ENCODE measurements at places on chromosomes 2 and 18.

GRCh38 chr2:47516360-47517104, 113.6 kb downstream of the MSH2 start:
- no peak for ATAC-seq

DNA sequence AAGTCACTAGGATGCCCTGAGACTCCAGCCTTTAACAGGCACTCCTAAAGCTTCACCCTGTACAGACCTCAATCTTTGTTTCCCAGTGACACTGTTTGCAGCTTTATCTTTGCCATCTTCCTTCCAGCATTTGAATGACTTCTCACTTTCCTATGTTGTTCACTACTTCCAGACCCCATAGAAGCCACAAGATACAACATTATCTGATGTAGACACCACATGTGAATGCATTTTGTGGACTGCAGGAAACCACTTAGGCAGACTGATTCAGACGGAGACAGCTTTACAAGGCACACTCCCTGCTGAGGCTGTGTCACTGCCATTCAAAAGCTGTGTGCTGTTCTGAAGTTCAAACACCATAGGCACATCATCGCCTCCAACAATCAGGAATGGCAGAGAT, 67.3 kb upstream of the SPATS2L start:
- peak; percentile 34 for ATAC-seq

DNA sequence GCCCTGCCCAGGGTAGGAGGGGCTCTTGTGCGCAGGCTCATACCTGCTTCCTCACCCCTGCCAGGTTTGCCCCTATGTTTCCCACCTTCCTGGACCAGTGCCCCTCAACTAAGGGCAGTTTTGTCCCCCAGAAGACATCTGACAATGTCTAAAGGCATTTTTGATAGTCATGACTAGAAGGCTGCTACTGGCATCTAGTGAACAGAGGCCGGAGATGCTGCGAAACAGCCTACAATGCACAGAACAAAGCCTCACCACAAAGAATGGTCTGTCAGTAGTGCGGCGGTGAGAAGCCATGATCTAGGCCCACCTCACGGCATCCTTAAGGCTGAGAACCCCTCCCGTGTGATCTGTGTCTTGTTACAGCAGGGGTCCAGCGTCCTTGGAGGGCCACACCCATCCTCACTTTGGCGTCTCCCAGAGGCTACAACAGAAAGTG, 96.0 kb downstream of the TMEM17 start:
- peak; percentile 29 for ATAC-seq

- no peak for ATAC-seq
Observed at GRCh38 chr18:39057423-39058064, 1491.9 kb upstream of the CELF4 start.

GRCh38 chr18:35415511-35416073, 38.5 kb upstream of the ZNF396 start:
- ATAC-seq = no peak

- ATAC-seq = no peak
Observed at GRCh38 chr18:65287652-65288051, 463.2 kb upstream of the CDH7 start.

DNA sequence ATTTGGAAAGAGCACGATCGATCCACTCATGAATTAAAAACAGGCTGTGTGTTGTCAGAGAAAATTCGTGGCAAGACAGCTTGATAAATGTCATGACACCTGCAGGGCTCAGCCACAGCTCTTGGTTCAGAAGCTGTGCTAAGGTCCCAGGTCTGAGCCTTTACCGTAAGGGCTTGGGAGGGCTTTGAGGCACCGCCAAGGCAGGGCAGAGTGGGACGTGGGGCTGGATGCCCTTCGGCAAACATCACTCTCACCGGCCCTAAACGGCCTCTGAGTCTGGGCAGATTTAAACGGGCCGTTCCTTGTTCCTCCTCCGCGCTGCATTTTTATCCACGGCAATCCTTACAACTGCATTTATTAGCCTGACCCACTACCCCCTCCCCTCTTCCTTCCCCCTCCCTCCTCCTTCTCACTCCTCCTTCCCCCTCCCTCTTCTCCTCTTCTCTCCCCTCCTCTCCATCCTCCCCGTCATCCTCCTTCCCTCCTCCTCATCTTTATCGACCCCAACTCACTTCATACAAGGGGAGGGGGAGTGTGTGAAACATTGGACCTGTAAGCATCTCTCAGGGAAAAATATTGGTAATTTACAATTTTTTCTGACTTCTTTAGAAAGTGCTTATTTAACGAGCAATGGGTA, 33.9 kb downstream of the MBP start:
- no peak for ATAC-seq

DNA sequence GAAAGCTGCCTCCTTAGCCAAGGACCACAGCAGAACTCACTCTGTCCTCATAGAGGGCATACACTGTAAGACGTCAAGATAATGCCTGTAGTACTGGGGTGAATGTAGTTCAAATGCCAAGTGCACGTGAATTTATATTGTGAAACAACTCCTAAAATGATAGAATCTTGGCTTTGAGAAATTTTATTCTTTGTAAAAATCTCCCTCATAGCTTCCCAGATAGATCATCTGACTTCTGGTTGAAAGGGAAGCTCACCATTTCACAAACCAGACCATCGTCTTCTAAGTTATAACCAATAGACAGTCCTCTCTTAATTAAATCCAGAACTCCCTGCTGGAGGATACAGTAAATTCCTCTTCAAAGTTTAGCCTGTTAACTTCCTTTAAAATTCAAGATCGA, 110.9 kb upstream of the MSTN start:
- ATAC-seq = no peak

GRCh38 chr2:235021752-235022151, 69.9 kb downstream of the SH3BP4 start:
- peak; percentile 63 for ATAC-seq

DNA sequence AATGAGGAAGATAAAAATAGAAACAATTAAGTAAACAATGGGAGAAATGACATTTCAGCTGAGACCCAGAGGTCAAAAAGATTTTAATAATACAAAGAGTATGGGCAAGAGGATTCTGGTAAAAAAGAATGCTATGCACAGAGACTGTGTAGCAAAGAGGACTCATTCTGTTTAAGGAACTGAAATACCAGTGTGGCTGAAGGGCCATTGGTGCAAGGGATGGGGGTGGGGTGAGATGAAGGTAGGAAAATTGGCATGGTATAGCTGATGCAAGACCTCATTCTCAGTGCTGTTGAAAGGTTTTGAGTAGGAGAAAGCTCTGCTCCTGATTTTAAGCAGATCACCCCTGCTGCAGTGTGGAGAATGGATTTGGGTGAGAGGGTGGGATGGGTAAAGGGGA, 10.8 kb downstream of the GALNT1 start:
- ATAC-seq = no peak

- ATAC-seq = no peak
Observed at GRCh38 chr2:28339516-28340175, 53.0 kb upstream of the FOSL2 start.

- peak; percentile 56 for ATAC-seq
Observed at GRCh38 chr2:42755191-42755880, 8.6 kb downstream of the OXER1 start.

DNA sequence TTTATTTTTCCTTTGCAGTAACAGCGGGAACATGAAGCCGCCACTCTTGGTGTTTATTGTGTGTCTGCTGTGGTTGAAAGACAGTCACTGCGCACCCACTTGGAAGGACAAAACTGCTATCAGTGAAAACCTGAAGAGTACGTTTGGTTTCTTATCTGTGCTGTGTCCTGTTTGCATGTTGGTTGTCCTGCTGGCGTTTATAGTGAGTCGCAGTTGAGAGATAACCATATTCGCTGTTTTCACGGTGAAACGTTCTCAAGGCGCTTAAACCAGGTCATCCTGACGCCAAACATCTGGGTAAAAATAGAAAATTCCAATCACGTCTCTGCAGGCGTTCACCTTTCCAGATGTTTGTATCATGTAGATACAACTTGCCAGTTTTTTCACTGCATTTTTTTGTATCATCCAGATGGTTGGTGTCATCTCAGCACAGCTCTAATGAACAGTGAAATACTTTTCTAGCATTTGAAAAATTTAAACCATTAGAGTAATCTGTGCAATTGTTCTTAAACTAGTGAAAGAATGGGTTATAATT, 21.2 kb downstream of the CLUL1 start:
- ATAC-seq = no peak

DNA sequence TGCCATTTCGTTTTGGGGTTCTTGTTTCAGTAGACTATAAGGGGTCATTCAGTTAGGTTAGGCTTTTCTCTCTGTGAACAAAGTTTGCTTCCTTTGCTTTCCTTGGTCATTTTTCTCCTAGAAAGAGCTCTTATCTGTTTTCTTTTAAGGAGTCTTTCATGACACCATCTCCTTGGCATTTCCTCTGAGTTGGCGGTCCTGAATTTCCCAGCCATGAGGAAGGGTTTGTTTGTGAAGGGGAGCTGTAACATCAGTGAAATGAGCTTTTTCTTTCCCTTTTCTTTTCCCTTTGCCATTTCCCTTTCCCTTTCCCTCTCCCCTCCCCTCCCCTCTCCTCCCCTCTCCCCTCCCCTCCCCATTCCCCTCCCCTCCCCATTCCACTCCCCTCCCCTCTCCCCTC, 61.7 kb downstream of the MAP4K4 start:
- peak; percentile 86 for ATAC-seq

GRCh38 chr2:16495509-16496208, 170.0 kb downstream of the CYRIA start:
- no peak for ATAC-seq

DNA sequence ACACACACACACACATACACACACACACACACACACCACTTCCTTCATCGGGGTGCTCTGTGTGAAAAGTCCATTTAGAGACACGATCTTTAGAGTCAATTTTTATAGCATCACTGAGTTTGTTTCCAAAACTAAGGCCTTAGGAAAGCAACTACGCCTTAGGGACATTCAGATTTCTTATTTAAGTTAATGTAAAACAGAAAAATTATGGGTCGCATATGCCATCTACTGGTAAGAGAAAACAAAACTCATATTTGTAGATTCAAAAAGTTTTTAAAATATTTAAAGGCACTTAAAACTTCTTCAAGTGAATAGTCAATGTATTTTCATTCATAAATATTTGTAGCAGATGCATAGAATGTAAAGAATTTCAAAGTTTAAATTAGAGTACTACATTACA, 166.2 kb downstream of the ATAD2B start:
- ATAC-seq = peak; percentile 60

GRCh38 chr18:59718108-59718463, 20.9 kb upstream of the CCBE1 start:
- ATAC-seq = peak; percentile 81

GRCh38 chr2:157820193-157820592, 55.9 kb downstream of the ACVR1 start:
- no peak for ATAC-seq

DNA sequence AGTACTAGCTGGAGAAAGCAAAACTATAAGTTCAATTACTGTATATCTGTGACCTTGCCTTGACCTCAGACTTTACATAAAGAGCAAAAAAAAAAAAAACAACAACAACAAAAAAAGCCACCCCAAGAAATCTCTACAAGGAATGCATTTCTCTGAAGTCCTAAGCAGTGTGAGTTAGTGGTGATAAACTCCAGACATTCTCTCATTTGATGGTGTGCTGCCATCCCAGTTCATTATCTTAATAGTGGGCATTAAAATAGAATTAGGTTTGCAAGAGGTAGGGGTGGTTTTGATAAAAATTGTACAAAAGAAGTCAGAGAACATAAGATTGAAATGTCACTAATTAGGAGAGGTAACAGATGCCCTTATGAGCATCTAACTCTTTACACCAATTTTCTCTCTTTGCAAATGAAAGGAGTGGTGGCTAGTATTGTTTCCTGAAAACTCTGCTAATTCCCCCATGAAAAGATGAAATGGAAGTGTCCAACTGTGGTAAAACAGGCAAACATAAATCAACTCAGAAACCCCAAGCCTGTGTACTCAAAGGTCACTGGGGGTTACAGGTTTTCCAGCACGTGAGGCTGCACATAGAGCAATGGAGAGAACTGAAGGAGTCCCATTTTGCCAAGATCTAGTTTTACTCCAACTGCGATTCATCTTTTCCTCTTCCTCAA, 131.9 kb downstream of the MEIS1 start:
- no peak for ATAC-seq

- ATAC-seq = peak; percentile 14
Observed at GRCh38 chr2:131156452-131157149, 51.5 kb downstream of the PLEKHB2 start.

GRCh38 chr18:57084331-57085271, 62.3 kb upstream of the BOD1L2 start:
- no peak for ATAC-seq

GRCh38 chr2:206556357-206556949, 85.8 kb upstream of the FAM237A start:
- peak; percentile 71 for ATAC-seq

- peak; percentile 92 for ATAC-seq
Observed at GRCh38 chr2:209933499-209934483, 68.6 kb upstream of the RPE start.

- peak; percentile 24 for ATAC-seq
Observed at GRCh38 chr2:237281836-237282306, 132.1 kb downstream of the COL6A3 start.

DNA sequence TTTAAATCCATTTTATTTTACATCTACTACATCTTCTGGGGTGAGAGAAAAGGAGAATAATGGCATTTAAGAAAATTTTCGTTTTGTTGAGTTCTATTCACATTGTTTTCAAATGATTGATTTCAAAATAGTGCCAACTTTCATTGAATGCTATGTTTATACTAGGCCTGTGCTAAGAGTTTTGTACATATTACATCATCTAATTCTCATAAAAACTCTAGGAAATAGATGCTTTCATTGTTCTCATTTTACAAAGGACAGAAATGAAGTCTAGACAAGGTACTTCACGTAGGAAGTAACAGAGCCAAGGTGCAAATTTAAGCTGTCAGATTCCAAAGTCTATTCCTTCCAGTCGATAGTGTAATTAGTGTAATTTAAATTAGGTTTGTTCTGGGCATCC, 402.8 kb upstream of the UBE2E3 start:
- no peak for ATAC-seq

GRCh38 chr2:217994776-217995274, 8.0 kb downstream of the TNS1 start:
- peak; percentile 79 for ATAC-seq

- ATAC-seq = no peak
Observed at GRCh38 chr18:61360404-61361383, 27.5 kb downstream of the CDH20 start.

DNA sequence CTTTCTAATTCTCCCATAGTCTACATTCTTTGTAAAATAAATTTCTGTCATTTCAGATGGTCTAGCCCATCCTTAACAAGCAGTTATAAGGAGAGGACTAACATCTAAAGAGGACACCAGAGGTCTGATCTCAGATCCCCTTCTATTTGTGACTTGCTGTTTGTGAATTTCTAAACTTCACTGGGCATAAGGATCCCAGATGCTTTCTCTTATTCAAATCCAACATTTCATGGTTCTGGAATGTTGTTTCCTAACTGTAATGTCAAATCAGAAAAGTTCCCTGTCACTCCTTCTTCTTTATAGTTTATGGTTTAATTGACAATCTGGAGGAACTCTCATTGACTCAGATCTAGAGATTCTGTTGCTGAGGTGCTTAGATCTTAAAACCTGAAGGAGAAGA, 430.2 kb downstream of the MEIS1 start:
- no peak for ATAC-seq

GRCh38 chr18:23743733-23744333, 54.6 kb downstream of the LAMA3 start:
- ATAC-seq = no peak

DNA sequence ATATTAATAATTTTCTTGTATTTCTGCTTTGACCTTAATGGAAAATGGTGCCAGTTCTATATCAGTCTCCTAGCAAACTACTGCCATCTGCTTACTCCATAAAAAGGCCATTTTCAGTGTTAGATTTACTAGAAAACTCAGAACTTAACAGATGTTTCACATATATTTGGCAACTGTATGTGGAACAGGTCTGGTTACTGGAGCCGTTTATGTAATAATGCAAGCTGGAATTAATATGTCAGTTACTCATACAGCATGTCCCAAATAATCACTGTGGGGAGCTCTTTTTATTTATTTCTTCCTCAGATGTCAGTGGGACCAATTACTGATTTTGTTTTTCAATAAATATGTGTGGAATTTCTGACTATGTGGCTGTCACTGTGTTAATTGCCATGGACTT, 1247.6 kb downstream of the CNTNAP5 start:
- ATAC-seq = no peak

Data from SK-N-SH treated with all-trans-retinoic acid at 6 μM for 48 hours (cell line).